ENCODE measurements at places on chromosomes 7 and 10.

- DNase-seq, result peak; percentile 3
Measured at GRCh38 chr7:144738708-144739314, 97.0 kb downstream of the TPK1 start.

DNA sequence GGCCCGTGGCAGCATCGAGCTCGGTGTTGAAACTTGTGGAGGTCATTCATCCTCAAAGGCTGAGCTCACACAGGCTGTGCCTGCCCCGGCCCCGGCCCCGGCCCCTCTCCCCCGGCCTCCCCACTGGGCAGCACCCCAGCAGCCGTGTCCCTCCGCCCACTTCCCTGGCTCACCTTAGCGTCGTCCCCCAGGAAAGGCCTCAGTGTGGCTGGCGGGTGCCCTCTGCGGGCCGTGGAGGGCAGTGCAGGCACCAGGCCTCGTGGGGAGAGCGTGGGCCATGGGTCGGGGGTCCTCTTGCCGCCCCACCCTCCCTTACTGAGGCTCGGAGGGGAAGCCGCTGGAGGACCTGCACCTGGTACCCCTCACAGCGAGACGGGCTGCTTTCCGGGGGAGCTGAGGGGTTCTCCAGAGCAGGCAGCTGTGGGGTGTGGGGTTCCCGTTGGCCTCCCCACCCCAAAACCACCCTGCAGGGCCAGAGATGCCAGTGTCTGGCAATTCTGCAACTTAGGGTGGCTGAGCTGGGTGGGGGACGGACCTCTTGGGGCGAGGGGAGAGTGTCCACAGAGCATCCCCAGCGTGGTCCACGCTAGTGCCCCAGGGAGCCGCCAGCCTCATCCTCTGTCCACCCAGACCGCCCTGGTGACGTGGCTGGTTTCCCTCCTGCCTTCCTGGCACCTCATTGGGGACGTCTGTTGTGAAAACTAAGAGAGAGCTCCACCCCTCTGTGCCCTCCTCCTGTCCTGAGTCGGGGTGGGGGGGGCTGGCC is 44.2 kb upstream of the DPYSL4 start:
- peak; percentile 37 for DNase-seq

DNA sequence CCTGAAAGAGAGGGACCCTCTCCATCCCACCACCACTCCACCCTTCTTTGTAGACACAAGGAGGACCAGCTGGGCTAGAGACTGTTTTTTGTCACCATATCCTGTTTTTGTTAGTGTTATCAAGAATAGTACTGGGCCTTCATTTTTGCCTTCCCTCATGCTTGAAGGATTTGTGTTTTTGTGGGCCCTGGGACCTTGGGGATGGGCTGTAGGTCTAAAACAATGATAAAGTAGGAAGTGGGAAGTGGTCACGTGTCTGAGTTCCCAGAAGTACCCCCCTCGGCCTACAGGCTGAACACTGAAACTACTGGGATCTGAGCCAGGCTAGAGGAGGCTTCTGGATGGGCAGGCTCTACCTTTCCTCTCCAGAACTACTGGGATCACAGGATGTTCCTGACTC is 8.9 kb downstream of the AGFG2 start:
- DNase-seq, result no peak

GRCh38 chr10:106931853-106932249 is 232.7 kb downstream of the SORCS1 start:
- no peak for DNase-seq

DNA sequence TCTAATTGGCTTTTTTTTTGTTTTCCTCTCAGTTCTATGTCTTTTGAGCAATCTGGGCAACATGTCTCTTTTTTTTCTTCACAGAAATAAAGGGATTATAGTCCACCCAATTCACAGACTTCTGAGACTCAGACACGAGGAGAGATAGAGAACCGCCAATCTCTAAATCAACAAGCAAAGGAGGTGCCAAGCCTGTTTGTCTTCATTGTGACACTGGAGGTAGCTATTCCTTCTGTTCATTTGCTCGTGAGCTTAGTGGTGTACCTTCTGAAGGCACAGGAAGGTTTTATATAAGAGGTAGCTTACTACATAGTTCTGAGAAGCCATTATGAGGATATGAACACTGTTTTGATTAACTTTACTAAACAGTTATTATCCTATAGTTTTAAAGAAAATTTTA is 6.1 kb downstream of the EPHB6 start:
- DNase-seq, result no peak

DNA sequence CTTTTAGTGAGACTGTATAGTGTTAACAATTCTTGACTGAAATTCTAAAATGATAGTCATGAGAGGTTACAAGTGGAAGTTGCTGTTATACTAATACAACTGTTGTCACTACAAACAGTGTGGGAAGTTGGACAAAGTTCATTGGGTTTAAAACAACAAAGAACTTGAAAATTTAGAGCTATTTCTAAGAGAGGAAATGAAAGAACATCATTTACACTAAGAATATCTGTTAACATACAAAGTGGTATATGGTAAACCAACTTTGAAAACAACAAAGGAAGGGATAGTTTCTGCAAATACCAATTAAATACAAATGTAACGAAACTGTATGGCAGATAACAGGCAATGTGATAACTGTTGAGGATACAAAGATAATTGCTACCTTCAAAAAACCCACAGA is 11.6 kb downstream of the MTPN start:
- no peak for DNase-seq

GRCh38 chr7:43520201-43520600 is 62.7 kb upstream of the STK17A start:
- DNase-seq, result no peak

DNA sequence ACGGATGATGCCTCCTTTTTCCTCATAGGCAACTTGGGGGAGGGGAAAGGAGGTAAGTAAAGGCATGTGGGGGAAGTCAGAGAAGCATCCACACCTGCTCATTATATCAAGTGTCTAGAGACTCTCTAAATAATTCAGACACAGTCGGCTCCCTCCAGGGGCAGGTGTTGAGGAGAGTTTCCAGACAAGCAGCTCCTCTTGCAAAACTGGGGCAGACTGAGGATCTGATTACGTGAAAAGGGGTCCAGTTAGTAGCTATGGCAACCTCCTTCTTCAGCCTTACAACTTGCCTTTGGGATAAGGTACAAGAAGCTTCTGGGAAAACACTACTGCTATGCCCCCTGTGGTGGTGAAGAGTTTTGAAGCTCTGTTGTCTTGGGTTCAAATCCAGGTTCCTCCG is 39.0 kb upstream of the SORBS1 start:
- DNase-seq, result no peak

DNA sequence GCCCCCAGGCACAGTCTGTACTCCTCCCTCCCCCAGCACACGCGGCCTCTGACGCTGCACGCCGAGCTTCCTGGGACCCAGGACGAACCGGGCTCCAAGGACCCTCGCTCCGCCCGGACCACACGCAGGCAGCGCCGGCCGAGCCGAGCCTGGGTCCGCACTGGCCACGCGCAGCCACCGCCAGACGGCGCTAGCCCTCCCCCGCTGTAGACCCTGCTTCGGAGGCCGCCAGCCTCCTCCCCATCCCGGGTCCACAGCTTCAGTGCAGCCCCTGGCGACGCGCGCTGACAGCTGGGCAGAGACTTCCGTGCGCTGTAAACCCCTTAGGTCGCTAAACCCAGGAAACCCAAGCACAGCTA is 936 bp upstream of the TCERG1L start:
- no peak for DNase-seq

- DNase-seq, result no peak
Measured at GRCh38 chr10:73017955-73018480, 63.4 kb upstream of the PLA2G12B start.

DNA sequence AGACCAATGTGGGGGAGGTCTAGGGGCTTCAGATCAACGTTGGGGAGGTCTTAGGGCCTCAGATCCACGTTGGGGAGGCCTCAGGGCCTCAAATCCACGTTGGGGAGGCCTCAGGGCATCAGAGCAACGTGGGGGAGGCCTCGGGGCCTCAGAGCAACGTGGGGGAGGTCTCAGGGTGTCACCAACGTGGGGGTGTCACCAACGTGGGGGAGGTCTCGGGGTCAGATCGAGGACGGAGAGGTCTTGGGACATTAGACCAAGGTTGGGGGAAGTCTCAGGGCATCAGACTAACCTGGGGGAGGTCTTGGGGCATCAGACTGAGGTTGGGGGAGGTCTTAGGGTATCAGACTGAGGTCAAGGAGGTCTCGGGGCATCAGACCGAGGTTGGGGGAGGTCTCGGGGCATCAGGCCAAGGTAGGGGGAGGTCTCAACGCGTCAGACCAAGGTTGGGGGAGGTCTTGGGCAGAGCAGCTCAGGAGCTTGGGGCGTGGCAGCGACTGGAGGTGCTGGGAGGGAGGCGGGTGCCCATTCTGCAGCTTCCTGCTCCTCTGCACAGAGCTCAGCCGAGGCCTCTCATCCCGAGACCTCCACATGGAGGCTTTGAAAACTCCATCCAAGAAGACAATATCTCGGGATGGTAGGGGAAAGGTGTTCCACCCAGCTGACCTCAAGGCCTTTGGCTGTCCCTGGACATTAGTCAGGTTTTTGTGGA is 159.8 kb downstream of the WDR37 start:
- no peak for DNase-seq

DNA sequence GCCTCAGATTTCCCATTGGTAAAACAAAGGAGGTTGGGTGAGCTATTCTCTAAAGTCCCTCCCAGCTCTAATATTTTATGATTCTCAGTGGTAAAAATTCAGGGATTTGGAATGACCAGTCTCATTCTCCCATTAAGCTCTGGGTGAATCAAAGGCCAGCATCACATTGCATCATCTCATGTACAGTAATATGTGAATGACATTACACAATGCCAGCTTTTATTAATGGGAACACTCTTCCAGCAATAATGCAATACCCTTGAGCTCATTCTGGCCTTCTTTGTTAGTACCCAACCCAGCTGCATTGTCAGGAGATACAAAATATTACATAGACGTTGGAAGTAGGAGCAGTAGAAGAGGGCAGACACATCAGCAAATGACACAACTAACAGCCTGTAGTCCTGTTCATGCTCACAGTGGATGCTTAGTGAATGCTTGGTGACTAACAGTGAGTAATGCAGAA is 100.0 kb upstream of the EGR2 start:
- DNase-seq, result no peak

DNA sequence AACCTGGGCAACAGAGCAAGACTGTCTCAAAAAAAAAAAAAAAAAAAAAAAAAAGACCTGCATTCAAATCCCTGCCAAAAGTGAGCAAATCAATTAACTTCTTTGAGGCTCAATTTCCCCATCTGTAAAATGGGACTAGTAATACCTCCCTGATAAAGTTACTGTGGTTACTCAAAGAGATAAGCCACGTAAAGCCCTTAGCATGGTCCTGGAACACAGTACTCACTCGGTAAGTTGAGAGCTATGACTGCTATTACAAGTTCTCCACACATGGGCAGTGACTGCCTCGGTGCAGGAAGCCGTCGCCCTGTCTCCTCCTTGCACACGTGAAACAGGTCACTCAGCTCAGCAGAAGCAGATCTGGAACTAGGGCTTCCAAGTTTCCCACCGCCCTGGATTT is 37.9 kb downstream of the DDIT4 start:
- DNase-seq, result no peak

DNA sequence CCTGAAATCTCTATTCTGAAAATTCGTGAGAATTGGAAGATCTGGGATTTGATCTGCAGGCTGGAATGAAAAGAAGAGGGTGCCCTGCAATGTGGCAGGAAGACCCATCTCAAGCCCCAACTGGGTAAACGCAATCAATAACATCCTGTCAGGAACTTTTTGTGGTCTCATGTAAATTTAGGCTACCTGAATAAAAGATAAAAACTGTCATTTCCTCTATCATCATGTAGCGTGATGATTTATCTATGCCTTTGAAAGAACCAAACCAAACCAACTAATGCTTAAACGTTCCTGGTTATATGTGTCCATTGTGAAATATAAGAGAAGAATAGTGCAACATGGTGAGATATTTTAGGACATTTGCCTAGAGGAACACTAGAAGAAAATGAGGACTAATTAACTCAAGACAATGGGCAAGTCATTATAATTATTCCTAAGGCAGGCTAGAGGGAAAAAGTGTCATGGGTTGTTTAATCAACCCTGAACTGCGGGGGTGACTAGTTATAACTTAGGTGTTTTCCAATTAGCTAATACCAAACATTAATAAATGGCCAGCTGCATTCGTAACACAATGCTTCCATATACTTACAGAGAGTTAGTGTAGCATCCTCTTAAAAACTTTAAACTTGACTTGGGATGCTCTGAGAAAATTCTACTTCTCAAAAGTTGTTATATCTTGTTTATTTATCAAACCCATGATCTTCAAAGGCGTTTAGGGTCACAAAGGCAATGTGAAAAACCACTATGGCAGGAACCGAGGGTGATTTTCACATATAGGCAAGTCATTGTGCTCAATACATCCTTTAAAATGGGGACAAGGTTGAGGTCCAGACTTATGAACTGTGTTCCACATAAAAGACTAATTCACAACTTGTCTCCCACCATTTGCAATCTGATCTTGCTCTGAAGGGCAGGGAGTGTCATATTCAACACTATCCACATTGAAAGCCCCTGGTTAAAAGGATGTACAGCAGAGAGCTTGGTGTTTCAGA is 48.6 kb upstream of the ADO start:
- DNase-seq, result no peak

- no peak for DNase-seq
Measured at GRCh38 chr7:156703209-156703608, 62.6 kb downstream of the RNF32 start.

DNA sequence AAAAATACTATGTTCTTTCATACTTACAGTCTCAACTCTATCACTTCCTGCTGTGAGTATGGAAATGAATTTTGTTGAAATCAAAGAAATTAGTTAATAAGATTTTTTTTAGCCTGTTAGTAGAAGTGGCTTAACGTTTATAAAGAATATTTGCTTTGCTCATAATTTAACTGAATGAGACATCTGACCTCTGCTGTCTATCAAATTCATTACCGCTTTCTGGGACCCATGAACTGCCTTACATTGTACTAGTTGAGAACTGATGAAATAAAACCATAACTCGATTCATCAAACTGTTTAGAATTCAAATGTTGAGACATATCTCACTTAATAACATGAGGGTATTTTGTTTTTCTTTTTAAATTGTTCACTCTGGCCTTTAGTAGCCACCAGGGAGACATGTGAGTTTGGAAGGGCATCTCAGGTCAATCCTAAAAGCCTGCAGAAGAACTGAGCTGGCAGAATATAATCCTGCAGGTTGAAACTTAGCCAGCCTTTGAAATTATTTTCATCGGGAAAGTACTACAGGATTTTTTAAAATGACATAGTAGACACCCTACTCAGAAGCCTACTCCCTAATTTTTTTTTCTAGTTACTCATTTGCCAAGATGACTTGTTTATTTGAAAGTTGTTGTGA is 78.7 kb downstream of the KIAA1217 start:
- no peak for DNase-seq

DNA sequence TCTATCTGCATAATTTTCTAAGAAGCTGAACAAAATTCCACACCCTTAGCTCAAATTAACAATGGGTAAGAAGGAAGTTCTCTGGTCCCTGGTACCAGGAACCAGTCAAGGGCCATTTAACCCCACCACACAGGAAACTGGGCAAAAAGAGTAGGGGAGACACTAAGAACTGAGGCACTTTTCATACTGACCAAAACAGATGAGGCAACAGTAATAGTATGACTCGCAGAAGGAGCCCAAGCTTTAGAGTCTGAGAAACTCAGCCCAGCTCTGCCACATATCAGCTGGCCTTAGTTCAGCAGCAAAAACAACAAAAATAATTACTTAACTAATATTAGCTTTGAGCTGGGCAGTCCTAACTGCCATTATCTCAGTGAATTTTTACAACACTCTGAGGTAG is 221.2 kb downstream of the FAM107B start:
- no peak for DNase-seq

- DNase-seq, result no peak
Measured at GRCh38 chr10:44195112-44196007, 189.5 kb downstream of the CXCL12 start.
